ENCODE measurements at places on chromosomes 6 and 20. TPM values are rescaled to one million over a fixed set of nuclear protein-coding genes. Genes with fewer than 3 reads are reported as not detected.

TNFAIP3 gene
- total RNA-seq: 9.9 TPM

PKIB gene
- total RNA-seq: 0.35 TPM

FILIP1 gene
- total RNA-seq: 156 TPM

SLC24A3 gene
- total RNA-seq: 0.62 TPM

STMND1 gene
- total RNA-seq: not detected

OR12D1 gene
- total RNA-seq: not detected

CAP2 gene
- total RNA-seq: 129 TPM

TTK gene
- 0.32 TPM for total RNA-seq

NFATC2 gene
- 2.3 TPM for total RNA-seq

PRICKLE4 gene
- 3.8 TPM for total RNA-seq

LHFPL5 gene
- not detected for total RNA-seq

Data from left ventricle myocardium superior (tissue), 1 donor.